ENCODE measurements at places on chromosomes 13 and 19.
A peak's percentile ranks its signal among the peaks of the same experiment; 100 is the strongest.

GRCh38 chr13:50884265-50884664, 25.3 kb upstream of the RNASEH2B start:
- DNase-seq: no peak

DNA sequence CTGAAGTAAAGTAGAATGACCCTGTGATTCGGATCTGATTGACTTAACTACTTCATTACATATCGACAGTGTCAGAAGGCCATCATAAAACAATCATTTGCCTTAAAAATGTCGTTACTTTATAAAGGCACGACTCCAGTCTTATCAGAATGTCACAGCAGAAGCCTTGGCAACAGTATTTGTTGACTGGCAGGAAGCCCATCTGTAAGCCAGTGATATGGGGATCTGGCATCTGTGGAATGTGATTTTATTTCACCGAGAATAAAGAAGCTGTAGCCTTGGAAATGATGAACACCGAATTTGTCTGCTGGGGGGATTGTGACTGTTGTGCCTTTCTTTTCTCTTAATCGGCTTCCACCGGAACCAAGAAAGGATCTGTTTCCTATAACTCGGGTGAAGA, 362.5 kb downstream of the TDRD3 start:
- no peak for DNase-seq

- peak; percentile 90 for DNase-seq
Measured at GRCh38 chr19:41297628-41298347, 12.2 kb upstream of the CCDC97 start.

GRCh38 chr19:2251106-2252054, 2.3 kb downstream of the AMH start:
- no peak for DNase-seq

- DNase-seq: no peak
Measured at GRCh38 chr13:36344173-36344572, 2.0 kb downstream of the SPART start.

GRCh38 chr19:35507561-35507960, 5.9 kb downstream of the DMKN start:
- no peak for DNase-seq

- DNase-seq: no peak
Measured at GRCh38 chr19:16121967-16122366, 10.3 kb downstream of the RAB8A start.

- DNase-seq: peak; percentile 52
Measured at GRCh38 chr13:102399791-102400674, 1.8 kb downstream of the FGF14 start.

DNA sequence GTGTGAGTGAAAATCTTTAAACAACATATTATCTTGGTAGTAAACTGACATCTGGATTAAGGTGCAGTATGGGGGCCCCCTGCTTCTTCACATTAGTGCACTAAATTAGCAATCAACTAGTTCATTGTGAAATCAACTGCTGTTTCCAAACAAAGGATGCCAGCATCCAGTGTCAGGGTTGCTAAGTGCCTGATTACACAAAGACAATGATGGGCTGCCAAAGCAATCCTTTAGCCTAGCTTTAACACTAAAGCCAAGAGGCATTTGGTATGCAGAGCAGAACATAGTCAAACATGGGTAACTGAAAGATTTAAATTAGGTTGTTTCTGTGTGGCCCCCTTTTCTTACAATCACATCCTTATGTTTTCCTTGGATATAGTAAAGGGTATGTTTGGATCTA, 543.1 kb upstream of the SLITRK5 start:
- no peak for DNase-seq

GRCh38 chr13:98144801-98145350, 2.0 kb downstream of the FARP1 start:
- no peak for DNase-seq

DNA sequence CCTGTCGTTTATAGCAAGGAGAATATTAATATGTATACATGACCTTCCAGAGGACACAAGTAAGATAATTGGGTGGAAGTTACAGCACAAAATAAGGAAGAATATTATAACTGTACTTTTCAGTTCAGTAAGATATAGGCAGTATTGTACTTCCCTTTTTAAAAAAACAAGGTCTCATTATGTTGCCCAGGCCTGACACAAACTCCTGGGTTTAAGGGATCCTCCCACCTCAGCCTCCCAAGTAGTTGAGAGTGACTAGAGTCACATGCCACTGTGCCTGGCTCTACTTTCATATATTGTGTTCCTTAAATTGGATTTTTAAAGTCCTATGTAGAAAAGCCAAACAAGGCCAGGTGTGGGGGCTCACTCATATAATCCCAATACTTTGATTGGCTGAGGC, 19.5 kb upstream of the MAB21L1 start:
- no peak for DNase-seq

DNA sequence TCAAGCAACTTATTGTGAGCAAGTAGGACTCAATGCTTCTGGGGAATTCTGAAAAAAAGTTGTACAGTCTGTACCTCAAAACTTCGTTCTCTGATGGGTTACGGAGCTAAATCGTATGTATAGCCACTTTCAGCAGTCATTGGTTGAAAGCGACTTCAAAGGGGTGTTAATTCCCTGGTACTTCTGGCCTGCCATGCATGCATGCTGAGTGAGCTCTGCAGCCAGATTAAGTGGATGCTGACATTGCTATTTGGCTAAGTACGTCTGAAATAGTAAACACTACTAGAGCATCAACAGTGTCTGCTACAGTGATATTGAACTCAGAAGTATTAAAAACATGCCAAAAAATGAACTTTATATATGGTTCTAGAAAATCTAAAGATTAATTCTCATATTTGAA, 1183.1 kb upstream of the PCDH20 start:
- DNase-seq: no peak

- DNase-seq: no peak
Measured at GRCh38 chr13:98878486-98879126, 99.3 kb downstream of the DOCK9 start.

DNA sequence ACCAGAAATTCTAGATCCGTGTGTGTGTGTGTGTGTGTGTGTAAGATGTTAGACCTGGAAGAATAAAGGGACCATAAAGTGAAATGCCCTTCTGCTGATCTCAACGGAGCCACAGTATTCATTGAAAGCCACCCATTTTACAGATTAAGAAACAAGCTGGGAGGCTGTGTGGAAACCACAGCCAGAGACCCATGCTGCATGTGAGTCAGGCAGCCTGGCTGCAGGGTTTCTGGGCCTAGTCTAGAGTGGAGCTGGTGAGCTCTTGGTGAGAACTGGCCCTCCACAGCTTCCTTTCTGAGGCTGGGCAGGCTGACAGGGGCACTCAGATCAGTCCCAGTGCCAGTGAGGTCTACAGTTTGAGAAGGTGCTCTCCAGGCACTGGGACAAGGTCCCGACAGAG, 75.3 kb downstream of the SERP2 start:
- no peak for DNase-seq

DNA sequence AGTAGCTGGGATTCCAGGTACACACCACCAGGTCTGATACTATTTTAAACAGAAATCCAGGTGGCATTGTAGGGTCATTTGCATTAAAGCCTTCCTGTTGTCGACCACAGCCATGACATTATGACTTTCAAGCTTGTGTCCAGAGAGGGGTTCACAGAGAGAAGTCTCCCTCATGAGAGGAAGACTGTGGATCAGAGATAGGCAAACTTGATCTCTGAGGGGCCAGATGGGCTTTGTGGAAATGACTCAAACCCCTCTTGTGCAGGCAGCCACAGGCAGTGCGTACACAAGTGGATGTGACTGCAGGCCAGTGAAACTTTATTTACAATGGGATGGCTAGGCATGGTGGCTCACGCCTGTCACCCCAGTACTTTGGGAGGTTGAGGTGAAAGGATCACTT, 27.8 kb upstream of the F2RL3 start:
- DNase-seq: no peak

DNA sequence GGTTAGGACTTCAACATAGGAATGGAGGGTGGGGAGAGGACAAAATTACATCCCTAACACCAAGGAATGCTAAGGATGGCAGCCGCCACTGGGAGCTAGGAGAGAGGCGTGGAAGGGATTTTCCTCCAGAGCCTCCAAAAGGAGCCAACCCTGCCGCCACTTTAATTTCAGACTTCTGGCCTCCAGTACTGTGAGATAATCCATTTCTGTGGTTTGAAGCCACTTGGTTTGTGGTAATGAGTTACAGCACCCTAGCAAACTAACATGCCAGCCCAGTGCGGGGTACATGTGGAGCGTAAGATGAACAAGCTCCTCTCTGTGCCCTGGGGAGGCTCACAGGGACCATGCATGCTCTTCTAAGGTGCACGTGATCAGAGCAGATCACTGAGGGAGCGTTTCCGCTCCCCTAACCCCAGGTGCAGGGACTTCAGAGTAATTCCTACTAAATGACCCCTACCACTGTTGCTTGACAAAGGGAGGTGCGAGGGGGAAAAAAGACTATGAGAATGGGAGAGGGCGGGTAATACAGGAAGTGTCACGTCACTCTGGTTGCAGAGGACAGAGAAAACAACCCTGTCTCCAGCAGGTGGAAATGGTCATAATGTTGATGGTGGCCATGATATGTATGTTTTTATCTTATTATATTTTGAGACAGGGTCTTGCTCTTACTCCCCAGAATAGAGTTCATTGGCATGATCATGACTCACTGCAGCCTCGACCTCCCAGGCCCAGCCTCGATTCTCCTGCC, 12.0 kb downstream of the FPR1 start:
- DNase-seq: no peak

GRCh38 chr13:101751488-101751887, 299.0 kb downstream of the ITGBL1 start:
- peak; percentile 75 for DNase-seq

GRCh38 chr13:89457977-89458376, 1786.8 kb downstream of the SLITRK5 start:
- DNase-seq: no peak

DNA sequence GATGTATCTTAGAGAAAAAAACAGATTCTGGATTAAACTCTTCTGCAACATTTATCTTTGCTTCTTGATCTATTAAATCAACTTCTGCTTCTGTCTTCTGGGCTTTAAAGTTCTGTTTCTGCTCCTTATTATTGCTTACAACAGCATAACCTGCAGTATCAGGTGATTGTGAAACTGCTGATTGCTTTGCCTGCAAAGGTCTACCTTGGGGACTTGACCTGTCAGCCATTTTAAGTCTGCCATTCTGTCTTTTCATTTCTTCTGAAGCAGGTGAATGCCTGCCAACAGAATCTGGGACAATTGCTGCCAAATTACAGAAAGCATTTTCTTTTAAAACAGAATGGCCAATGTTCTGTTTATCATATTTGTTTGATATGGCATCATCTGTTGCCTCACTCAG, 31.1 kb downstream of the TEX30 start:
- peak; percentile 51 for DNase-seq
